Testis (tissue), 5 donors: ENCODE measurements at places on chromosomes 11 and 22. TPM values are rescaled to one million over a fixed set of nuclear protein-coding genes. Genes with fewer than 3 reads are reported as not detected.

GRCh38 chr22:21029486-21030025, 2.8 kb downstream of the SLC7A4 start:
- H3K4me1 ChIP-seq, result peaks cover 27% of the 10 kb centered on the region
- DNase-seq, result no peak
- no peak overlapping the region for H3K27ac ChIP-seq
- H3K4me3 ChIP-seq, result no peak overlapping the region

The SLC22A8 gene
- total RNA-seq, result 0.06 TPM

DNA sequence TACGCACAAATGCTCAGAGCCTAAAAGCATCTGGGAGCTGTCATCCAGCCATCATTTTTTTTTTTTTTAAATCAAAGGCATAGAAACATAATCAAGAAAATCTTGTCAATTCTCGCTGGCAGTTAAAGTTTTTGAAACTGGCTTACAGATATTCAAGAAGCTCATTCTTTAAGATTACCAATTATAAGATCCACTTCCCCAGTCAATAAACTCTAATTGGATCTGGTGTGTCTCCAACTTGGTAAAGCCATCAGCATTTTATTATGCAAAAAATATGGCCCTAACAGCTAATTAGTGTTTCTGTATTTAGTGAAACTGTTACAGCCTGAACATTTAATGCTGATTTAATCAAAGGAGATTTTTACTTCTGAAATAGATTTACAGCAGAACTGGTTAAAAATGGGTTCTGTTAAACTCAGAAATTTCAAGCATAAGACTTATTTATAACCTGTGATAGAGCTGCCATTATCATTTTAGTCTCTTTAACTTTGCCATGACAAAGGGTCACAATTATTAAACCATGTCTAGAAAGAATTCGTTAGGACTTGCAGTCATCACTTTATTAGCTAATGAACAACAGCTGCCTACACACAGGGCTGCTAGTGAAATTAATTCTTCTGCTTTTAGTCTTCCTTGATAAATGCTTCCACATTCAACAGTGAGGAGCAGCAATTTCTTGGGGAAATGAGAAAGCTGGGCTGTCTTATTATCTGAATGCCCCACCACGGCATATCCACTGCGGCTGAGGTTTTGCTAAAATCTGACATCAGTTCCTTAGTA, 176.4 kb upstream of the PITPNB start:
- DNase-seq, result no peak
- H3K27ac ChIP-seq, result no peak overlapping the region
- no peak overlapping the region for H3K4me3 ChIP-seq
- no peaks in the 10 kb centered on the region for H3K36me3 ChIP-seq
- H3K4me1 ChIP-seq, result no peaks in the 10 kb centered on the region
- no peaks in the 10 kb centered on the region for H3K27me3 ChIP-seq

- no peak for DNase-seq
- H3K4me3 ChIP-seq, result no peak overlapping the region
- no peaks in the 10 kb centered on the region for H3K27me3 ChIP-seq
- H3K4me1 ChIP-seq, result no peaks in the 10 kb centered on the region
- no peak overlapping the region for H3K27ac ChIP-seq
Measured at GRCh38 chr11:103978616-103979595, 57.5 kb upstream of the DDI1 start.

The PARVA gene
- 23.7 TPM for total RNA-seq

- no peaks in the 10 kb centered on the region for H3K27me3 ChIP-seq
- peak overlapping the region; percentile 70 for H3K4me3 ChIP-seq
Measured at GRCh38 chr22:38569181-38569971, 607 bp downstream of the DMC1 start.

The SLC16A8 gene
- total RNA-seq, result 2.0 TPM

GRCh38 chr11:68251765-68252164, 20.0 kb downstream of the C11orf24 start:
- no peaks in the 10 kb centered on the region for H3K36me3 ChIP-seq
- no peak overlapping the region for H3K4me3 ChIP-seq
- no peaks in the 10 kb centered on the region for H3K27me3 ChIP-seq

- no peak overlapping the region for H3K27ac ChIP-seq
- H3K27me3 ChIP-seq, result no peaks in the 10 kb centered on the region
- H3K4me1 ChIP-seq, result no peaks in the 10 kb centered on the region
Measured at GRCh38 chr11:45110562-45110961, 35.9 kb upstream of the PRDM11 start.

GRCh38 chr11:62459080-62459479, 40.2 kb downstream of the SCGB1A1 start:
- H3K27me3 ChIP-seq, result no peaks in the 10 kb centered on the region
- H3K27ac ChIP-seq, result no peak overlapping the region
- H3K36me3 ChIP-seq, result no peaks in the 10 kb centered on the region
- H3K4me3 ChIP-seq, result no peak overlapping the region
- no peak for DNase-seq

The TSGA10IP gene
- 5.5 TPM for total RNA-seq

GRCh38 chr11:58047818-58048217, 17.1 kb downstream of the OR6Q1 start:
- no peak overlapping the region for H3K4me3 ChIP-seq
- H3K4me1 ChIP-seq, result no peaks in the 10 kb centered on the region
- no peaks in the 10 kb centered on the region for H3K27me3 ChIP-seq
- no peaks in the 10 kb centered on the region for H3K36me3 ChIP-seq

- no peak overlapping the region for H3K27ac ChIP-seq
- no peaks in the 10 kb centered on the region for H3K4me1 ChIP-seq
- no peak for DNase-seq
- H3K27me3 ChIP-seq, result no peaks in the 10 kb centered on the region
Measured at GRCh38 chr11:68051191-68052136, 12.6 kb downstream of the TCIRG1 start.

The TMA7B gene
- total RNA-seq, result 0.43 TPM

DNA sequence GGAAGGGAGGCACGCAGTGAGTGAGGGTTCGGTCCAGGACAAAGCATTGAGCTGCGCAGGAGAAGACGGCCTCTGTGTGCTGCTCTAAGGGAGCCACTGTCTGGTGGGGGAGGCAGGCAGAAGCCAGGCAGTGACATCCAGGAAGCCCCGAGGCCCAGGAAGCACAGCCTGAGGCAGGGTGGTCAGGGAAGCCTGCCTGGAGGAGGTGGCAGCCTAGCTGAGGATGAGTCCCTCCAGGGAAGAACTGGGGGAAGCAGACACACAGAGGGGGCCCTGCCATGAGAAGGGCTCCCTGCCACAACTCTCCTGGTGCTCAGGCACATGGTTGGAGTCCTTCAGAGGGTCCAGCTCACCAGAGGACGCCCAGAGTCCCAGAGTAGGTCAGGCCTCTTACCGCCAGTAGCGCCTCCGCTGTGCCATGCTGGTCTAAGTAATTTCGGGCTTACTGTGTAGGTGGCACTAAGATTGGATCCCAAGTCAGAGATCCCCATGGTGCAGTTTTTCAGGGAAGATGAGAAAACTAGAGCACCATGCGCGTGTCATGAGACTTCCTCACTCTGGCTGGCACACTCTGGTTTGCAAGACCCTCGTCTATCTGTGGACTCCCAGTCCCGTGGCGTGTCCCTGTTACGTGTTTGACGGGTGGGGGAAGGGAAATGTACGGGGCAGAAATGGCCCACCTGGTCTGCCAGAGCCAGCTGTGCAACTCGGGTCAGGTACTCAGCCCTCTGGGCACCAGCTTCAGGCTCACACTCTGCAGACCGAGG, 887.2 kb downstream of the BRD1 start:
- no peaks in the 10 kb centered on the region for H3K27me3 ChIP-seq
- H3K36me3 ChIP-seq, result no peaks in the 10 kb centered on the region
- H3K27ac ChIP-seq, result no peak overlapping the region
- peak; percentile 9 for DNase-seq

- peaks cover 3% of the 10 kb centered on the region for H3K4me1 ChIP-seq
- no peak overlapping the region for H3K27ac ChIP-seq
- H3K36me3 ChIP-seq, result no peaks in the 10 kb centered on the region
- H3K4me3 ChIP-seq, result no peak overlapping the region
Measured at GRCh38 chr11:11563200-11563975, 58.4 kb downstream of the GALNT18 start.

The OR52E8 gene
- total RNA-seq, result 3.0 TPM

DNA sequence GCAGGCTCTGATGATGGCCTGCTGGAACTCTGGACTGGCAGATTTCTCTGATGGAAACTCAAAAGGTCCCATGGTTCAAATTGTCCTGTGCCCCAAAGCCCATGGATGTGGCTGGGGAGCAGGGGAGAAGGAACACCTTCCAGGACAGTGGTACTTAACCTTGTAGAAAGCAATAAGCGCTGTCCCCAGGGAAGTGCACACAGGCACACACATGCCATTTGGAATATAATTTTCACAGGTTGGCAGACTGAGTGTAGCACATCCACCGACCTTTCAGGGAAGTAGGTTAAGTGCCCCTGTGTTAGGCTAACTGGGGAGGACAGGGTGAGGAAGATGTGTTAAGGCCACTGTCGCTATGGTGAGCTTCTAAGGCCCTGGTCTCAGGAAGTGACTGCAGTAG, 17.8 kb downstream of the DDX25 start:
- no peak overlapping the region for H3K4me3 ChIP-seq
- no peaks in the 10 kb centered on the region for H3K4me1 ChIP-seq
- H3K27me3 ChIP-seq, result no peaks in the 10 kb centered on the region
- H3K27ac ChIP-seq, result no peak overlapping the region
- no peaks in the 10 kb centered on the region for H3K36me3 ChIP-seq
- no peak for DNase-seq

- H3K27ac ChIP-seq, result no peak overlapping the region
- H3K4me1 ChIP-seq, result peaks cover 15% of the 10 kb centered on the region
- no peaks in the 10 kb centered on the region for H3K27me3 ChIP-seq
- no peak overlapping the region for H3K4me3 ChIP-seq
- no peak for DNase-seq
Measured at GRCh38 chr11:78076733-78077403, 2.8 kb downstream of the NDUFC2 start.

DNA sequence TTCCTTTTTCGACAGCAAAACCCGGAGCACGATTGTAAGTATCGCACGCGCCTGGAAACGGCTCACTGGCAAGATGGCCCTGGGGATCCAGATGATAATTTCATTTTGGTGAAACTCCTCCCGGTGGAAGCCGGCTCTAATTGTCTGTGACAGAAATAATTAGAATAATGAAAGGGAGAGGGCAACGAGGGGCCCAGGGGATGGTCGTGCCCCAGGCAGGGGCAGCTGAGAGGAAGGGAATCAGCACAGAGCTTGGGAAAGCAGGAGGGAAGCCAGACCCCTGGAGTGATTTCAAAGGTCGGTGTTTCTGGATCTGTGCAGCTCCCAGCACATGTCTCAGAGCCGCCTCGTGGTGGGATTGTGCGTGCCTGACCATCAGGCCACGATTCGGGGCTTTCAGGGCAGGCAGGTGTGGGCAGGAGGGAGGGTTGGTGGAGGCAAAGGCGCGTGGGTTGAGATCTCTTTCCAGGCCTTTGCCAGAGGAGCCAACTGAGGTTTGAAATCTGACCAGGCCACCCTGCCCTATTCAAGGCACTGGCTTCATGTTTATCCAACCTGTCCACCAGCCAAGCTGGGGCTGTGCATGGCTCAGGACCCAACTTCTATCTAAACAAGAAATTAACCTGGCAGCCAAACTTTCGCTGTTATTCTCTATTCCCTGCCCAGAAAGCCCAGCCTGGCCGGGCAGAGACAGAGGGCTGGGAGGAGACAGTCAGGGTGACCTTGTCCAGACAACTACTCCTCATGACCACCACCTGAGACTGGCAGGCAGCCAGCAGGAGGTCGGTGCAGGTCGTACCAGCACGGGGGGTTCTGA, 27.8 kb downstream of the ANO1 start:
- no peak for DNase-seq
- no peaks in the 10 kb centered on the region for H3K36me3 ChIP-seq
- peaks cover 37% of the 10 kb centered on the region for H3K4me1 ChIP-seq

DNA sequence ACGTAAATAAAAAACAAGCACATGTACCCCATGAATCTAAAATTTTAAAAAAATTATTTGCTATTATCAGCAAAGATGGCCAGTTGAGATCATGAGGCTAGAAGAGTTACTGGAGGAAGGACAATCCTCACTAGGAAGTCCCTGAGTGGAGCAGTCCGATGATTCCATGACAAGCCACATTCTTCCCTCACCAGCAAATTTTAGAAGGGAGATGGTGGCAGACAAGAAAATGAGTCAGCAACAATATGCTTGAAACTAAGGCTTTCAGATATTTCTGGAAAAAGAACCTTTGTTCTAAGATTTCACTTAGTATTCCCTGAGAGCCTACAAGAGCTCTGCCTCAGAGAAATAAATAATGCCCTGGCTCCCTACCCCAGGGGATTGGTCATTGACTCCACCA, 34.9 kb downstream of the P4HA3 start:
- no peaks in the 10 kb centered on the region for H3K36me3 ChIP-seq
- no peaks in the 10 kb centered on the region for H3K4me1 ChIP-seq
- no peak for DNase-seq

- H3K4me3 ChIP-seq, result no peak overlapping the region
- H3K36me3 ChIP-seq, result no peaks in the 10 kb centered on the region
- no peaks in the 10 kb centered on the region for H3K27me3 ChIP-seq
- H3K4me1 ChIP-seq, result no peaks in the 10 kb centered on the region
Measured at GRCh38 chr11:92770981-92771380, 198.5 kb upstream of the MTNR1B start.

GRCh38 chr22:19060356-19061009, 61.7 kb downstream of the DGCR2 start:
- no peaks in the 10 kb centered on the region for H3K36me3 ChIP-seq
- DNase-seq, result no peak
- no peak overlapping the region for H3K27ac ChIP-seq
- peaks cover 14% of the 10 kb centered on the region for H3K4me1 ChIP-seq
- H3K27me3 ChIP-seq, result no peaks in the 10 kb centered on the region
- H3K4me3 ChIP-seq, result no peak overlapping the region

GRCh38 chr22:19896665-19897355, 42.1 kb upstream of the GNB1L start:
- H3K4me1 ChIP-seq, result peaks cover 8% of the 10 kb centered on the region
- peak; percentile 35 for DNase-seq
- no peak overlapping the region for H3K27ac ChIP-seq
- no peaks in the 10 kb centered on the region for H3K27me3 ChIP-seq

The FKBP2 gene
- total RNA-seq, result 159 TPM

GRCh38 chr22:50660306-50660705, 12.3 kb upstream of the SHANK3 start:
- no peaks in the 10 kb centered on the region for H3K27me3 ChIP-seq
- H3K36me3 ChIP-seq, result no peaks in the 10 kb centered on the region
- peaks cover 6% of the 10 kb centered on the region for H3K4me1 ChIP-seq
- H3K27ac ChIP-seq, result no peak overlapping the region

- DNase-seq, result no peak
- no peaks in the 10 kb centered on the region for H3K4me1 ChIP-seq
- H3K36me3 ChIP-seq, result no peaks in the 10 kb centered on the region
Measured at GRCh38 chr22:43455846-43456245, 44.0 kb downstream of the MPPED1 start.

- H3K36me3 ChIP-seq, result no peaks in the 10 kb centered on the region
- H3K27me3 ChIP-seq, result no peaks in the 10 kb centered on the region
- no peak overlapping the region for H3K4me3 ChIP-seq
- no peaks in the 10 kb centered on the region for H3K4me1 ChIP-seq
Measured at GRCh38 chr11:92628401-92629292, 340.8 kb upstream of the MTNR1B start.

GRCh38 chr11:66386171-66387069, 14.9 kb upstream of the SLC29A2 start:
- H3K36me3 ChIP-seq, result no peaks in the 10 kb centered on the region
- no peak overlapping the region for H3K27ac ChIP-seq
- no peaks in the 10 kb centered on the region for H3K4me1 ChIP-seq
- H3K27me3 ChIP-seq, result no peaks in the 10 kb centered on the region

The C11orf87 gene
- 0.19 TPM for total RNA-seq
